ENCODE measurements at places on chromosomes 1 and 21. TPM values are rescaled to one million over a fixed set of nuclear protein-coding genes. Genes with fewer than 3 reads are reported as not detected.

DNA sequence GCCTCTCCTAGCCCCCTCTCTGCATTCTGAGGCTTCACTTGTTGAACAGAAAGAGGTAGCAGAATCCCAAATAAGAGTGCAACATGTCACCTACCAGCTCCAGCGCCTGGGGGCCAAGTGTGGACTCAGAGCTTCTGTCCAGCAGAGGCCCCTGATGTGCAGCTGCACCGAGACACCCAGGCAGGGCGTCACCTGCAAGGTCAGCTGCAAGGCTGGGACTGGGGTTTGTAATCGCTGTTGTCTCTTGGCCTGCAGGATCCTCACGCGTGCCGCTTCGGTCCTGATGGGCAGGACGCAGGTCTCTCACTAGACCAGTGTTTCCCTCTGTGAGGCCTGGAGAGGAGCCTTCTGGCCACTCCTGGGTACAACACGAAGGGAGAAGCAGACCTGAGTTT is 4.3 kb upstream of the SLX9 start:
- DNase-seq: no peak

The RIMKLA gene
- 0.62 TPM for total RNA-seq

The PTGS2 gene
- 2.0 TPM for total RNA-seq

- no peak for DNase-seq
These were observed 22.4 kb upstream of the SMPDL3B start for GRCh38 chr1:27912429-27912828.

The SLC44A3 gene
- total RNA-seq: 10.3 TPM

GRCh38 chr21:31352836-31353235 is 8.8 kb upstream of the TIAM1 start:
- no peak for DNase-seq

DNA sequence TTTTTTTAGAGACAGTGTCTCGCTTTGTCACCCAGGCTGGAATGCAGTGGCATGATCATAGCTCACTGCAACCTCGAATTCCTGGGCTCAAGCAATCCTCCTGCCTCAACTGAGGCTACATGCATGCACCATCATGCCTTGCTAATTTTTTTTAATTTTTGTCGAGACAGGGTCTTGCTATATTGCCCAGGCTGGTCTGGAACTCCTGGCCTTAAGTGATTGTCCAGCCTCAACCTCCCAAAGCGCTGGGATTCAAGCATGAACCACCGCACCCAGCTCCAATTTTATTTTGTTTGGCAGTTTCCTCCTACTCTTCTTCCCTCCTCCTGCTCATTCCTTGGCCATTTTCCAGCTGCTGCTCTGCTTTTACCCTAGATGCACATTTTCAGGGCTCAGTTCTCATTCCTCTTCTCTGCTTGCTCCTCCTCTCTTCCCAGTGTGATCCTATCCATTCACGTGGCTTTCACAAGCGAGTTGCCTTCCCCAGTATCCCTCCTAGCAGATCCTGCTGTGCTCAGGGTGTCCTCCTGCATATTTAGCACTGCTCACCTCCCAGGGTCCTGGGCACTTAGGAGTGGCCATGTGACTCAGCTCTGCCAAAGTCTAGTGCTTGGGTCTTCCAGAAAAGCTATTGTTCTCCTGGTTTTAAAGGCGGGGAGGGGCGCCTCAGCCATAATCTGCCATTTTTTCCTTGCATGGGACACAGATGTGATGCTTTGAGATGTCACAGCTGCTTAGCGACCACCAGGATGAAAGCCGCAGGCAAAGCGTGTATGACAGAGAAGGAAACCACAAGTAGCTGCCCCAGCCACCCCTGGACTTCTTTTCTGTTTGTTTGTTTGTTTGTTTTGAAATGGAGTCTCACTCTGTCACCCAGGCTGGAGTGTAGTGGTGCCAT is 33.7 kb downstream of the PSEN2 start:
- peak; percentile 62 for DNase-seq

The CFAP45 gene
- 1.8 TPM for total RNA-seq
